ENCODE measurements at places on chromosomes 1 and 21.

DNA sequence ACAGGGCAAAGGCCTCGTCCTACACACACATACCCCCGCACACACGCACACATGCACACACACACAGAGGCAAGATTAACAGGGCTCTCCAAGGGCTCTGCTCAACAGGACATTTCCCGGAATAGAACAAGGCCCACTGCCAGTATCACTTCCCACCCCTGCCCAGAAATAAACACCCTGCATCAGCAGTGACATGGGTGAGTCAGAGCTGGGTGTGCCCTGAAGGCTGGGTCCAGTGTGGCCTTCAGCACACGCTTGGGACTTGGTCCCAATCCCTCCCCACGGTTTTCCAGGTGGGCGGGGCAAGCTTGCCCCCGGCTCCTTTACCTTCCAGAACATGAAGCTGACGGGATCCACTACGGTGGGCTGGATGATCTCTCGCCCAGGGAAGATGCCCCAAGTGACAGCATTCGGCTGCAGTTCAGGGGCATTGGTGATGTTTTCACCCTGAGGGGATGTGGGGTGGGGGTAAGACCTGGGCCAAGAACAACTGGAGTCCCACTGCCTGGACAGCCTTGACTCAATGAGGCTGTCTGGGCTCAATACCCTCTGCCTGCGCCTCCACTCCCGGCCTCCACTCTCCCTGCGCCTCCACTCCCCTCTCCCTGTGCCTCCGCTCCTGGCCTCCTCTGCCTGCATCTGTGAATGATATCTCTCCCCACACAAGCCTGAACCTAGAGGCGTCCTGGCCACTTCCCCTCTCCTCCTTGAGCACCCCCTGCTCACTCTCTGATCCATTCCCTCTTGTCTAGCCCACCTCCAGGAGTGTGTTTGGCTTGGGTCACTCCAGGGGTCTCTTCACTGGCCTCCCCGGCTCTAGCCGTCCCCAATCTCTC is 14.7 kb downstream of the MTHFR start:
- no peak for DNase-seq

GRCh38 chr1:50517488-50517887 is 94.2 kb upstream of the DMRTA2 start:
- DNase-seq = no peak

DNA sequence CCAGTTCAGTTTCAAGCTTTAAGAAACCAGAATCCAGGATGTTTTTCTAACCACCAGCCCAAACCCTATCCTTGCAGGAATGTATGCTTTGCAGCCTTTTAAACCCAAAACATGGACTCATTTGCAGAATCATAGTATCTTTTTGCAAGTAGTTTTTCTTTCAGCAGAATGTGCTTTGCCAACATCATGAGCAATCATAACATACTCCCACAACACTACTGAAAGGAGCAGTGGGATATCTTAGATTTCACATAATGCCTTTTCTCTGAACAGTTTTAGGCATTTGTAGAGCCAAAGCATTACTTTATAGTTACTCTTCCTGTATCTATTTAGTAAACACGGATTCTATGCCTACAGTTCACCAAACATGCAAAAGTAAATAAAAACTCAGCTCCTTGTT is 10.0 kb upstream of the SH2D2A start:
- no peak for DNase-seq

- DNase-seq = no peak
Observed at GRCh38 chr1:156284112-156284511, at the start of gene TMEM79. Gene TMEM79, plus strand, starts transcription at chr1:156284325. Its CDS starts 902 bp downstream, at chr1:156285227.

All from stimulated activated CD4-positive, alpha-beta T cell treated with anti-CD3 and anti-CD28 coated beads, TNF-alpha, amount 100 ng/mL, for 24 hours (primary cell).